Heart right ventricle (tissue), 16 donors: ENCODE measurements at places on chromosomes 12 and 14. TPM values are rescaled to one million over a fixed set of nuclear protein-coding genes. Genes with fewer than 3 reads are reported as not detected.

- no peak for DNase-seq
These were observed 167.7 kb downstream of the DYRK2 start for GRCh38 chr12:67816269-67816668.

Gene ACOT4
- total RNA-seq: 0.66 TPM

DNA sequence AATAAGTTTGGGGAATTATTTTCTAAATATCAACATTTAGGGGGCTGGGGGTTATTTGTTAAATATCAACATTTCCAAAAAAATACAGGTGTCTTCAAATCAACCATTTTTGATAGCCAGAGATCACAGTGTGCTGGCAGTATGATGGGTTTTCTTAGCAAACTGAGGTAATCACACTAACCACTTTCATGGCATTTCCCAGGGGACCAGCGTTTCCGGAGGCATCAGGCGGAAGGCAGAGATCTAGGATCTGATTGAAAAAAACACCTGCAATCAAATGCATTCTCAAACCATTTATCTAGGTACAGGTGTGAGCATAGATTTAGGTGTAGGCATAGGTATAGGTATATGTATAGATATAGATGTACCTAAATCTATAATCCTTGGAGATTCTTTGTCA is 34.6 kb downstream of the GLRX5 start:
- DNase-seq: no peak

Gene LMO3
- total RNA-seq: 3.2 TPM

GRCh38 chr14:86654558-86655184 is 1124.7 kb downstream of the FLRT2 start:
- DNase-seq: peak; percentile 21

DNA sequence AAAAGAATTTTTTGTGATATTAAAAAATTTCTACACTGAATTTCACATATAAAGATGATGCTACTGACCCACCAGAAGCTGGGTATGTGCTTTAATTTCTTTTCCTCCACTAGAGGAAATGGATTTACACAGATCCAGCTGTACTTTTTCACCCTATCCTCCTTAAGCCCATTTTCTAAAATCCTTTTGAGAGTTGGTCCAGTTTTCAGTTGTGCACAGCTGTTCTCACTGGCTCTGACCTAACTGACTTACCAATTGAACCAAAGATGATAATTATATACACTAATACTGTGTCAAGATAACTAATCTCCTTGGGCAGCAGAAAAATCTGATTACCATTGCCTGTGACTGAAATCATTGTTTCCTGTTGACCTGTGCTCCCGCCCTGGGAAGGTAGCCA is 108.5 kb downstream of the ZFC3H1 start:
- no peak for DNase-seq

DNA sequence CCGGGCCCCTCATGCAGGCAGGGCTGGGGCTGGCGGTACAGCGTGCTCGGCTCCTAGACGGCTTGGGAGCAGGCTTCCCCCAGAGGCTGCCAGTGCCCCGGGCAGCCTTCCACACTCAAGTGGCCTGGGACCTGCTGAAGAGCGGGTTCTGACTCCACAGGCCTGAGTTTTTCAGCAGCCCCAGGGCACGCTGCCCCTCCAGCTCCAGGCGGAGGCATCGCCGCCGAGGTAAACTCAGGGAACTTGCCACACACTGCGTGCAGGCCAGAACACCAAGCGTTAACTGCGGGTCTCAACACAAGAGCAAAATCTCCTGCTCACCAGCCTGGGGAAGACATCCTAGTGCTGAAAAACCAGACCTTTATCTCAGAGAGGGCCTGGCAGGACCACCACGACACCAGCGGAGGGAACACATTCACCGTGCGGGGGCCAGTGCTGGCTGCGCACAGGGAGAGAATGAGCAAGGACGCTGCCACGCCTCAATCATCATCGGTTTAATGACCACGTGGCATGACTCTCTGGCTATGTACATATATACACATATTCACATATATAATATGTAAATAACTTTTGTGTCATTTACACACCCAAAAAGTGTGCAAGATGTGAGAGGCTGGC is 21.3 kb downstream of the PSMC1 start:
- no peak for DNase-seq

Gene POLE2
- 1.1 TPM for total RNA-seq

DNA sequence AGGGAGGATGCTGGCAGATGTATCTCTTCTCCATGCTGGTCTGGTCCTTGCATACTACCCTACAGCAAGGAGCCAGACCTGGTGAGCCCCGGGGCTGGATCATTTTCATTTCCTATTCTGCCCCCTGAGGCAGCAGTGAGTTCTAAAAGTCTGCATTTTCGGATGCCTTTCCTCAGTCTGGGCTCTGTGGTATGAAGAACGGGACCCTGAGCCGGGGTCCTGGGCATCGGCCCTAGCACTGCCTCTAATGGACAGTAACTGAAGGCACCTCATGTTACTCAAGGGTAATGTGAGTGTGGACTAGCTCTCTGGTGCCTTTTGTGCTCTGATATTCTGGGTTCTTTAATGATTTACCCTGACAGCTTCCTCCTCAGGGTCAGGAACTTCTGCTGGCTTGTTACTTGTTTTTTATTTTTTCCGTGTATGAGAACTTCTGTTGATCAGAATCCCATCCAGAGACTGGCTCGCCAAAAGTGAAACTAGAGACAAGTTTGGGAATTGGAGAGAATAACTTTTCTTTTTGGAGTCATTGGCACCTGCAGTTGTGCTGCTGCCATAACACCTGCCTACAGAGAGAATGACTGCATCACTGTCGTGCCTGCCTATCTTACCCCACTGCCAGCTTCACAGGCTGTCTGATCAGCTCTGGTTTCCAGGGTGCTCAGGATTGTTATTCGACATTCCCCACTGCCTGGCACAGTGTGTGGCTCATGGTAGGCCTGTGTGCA is 62.3 kb downstream of the SUSD6 start:
- no peak for DNase-seq

DNA sequence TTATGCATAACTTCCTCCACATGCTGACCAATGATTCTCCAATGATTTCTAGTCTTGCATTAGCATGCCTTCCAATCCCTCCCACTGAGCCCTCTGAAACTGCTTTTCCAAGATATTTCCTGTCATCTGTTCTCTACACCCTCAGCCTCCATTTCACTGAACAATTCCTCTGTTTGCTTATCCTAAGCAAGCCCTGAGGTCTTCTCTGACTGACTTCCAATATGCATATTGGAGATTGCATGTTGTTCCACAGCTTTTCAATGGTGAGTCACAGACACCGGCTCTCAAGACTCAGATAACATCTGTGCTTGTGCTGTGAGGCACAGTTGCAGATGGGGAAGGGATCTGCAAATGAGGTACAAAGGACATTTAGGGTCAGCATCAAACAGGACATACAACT is 141.0 kb downstream of the SLC16A7 start:
- DNase-seq: no peak

DNA sequence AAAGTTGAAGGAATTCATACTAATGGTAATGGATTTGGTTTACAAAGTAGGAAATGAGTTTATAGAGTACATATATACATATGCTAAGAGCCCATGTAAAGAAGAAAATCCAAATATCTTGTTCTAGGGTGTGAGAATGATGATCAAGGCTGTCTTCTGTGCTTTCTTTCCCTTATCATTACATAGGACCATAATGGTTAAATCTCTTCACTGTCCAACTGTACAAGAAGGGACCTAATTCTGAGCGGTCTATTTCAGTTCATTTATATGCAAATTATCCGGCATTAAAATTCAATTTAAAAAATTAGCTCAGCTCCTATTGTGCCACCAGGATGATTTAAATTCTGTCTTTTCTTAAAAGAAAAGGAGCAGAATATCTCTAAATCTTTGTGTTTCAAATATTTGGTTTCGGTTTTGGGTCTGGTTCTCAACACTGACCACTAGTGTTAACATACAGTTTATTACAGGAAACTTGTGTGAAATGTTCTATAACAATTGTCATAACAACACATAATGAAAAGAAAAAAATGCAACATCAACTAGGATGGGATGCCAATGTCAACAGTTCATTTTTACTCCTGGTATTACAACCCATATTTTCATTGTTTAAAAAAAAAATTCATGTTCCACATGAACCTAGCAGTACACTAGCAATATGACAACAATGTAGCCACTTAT is 16.8 kb downstream of the OR4K1 start:
- no peak for DNase-seq

Gene MORN3
- total RNA-seq: not detected

GRCh38 chr12:11607313-11608081 is 42.0 kb upstream of the ETV6 start:
- no peak for DNase-seq

DNA sequence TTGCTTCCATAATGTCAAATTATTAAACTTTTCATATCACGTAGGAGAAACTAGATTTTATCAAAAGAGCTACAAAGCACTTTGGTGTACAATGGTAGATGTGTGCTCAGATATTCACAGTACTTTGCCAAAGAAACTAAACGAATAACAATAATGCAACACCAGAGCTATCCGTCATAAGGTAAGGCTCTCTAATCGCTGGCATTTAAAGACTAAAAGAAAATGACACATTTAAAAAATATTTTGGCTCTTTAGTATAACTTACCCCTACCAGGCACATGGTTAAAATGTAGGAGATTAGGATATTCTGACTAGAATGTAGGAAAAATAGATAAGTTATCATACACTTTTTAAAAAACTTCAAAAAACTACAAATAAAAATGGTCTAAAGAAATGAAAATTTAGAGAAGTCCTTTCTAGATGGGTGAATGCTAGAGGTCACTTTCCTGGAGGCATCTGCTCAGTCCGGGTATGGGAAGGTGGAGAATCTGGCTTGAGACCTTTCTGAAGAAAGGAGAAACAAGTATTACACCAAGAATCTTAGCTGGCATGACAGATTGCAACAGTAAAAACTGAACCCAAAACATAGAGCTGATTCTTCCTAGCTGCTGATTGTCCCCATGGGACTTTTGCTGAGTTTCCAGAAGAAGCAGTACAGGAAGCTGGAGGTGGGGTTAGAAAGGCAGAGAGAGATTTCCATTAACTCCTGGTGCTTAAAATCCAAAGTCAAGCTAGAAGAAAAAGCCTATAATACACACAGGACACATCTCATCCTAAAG is 67.9 kb downstream of the FAR2 start:
- peak; percentile 27 for DNase-seq

DNA sequence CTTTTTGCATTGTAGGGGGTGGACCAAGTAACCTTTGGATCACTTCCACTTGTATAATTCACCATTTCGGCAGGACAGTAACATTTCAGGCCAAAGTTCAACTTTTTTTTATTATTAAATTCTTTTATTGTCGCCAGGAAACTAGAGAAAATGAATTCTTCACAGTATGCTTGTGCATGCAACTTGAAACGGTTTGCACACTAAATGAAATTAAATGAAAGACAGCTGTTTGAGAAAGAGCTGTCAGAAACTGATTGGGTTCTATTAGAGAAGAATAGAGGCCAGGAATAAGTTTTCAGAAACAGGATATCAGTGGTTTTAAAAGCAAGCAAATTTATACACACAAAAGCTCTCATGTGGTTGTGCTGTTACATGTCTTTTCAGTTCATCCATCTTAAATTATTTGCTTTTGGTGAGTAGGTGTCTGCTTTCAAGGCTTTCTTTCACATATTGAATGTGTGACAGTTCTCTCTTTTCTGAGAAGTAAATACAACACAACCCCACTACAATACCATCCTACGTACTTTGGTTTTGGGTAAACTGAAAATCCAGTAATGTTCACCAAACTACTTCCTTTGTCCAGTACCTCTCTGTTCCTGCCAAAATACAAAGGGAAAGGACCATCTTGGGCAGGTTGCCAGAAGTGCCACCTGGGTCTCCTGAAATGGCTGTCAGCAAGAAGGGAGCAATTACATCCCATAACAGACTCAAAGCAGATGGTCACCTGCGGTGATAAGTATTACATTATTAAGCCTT is 291.7 kb downstream of the RAD51B start:
- no peak for DNase-seq

GRCh38 chr14:92103363-92103989 is 2.9 kb downstream of the ATXN3 start:
- DNase-seq: no peak

- DNase-seq: no peak
These were observed 113.0 kb downstream of the RALGAPA1 start for GRCh38 chr14:35696119-35696518.

DNA sequence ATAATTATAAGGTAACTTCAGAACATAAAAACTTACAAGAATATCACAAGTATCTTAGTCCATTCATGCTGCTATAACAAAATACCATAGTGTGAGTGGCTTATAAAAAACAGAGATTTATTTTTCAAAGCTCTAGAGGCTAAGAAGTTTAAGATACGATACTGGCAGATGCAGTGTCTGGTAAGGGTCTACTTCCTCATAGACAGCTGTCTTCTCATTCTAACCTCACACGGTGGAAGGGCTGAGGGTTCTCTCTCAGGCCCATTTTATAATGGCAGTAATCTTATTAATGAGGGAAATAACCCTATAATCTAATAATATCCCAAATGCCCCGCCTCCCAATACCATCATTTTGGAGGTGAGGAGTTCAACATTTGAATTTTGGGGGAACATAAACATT is 23.7 kb upstream of the OSBPL8 start:
- DNase-seq: no peak

DNA sequence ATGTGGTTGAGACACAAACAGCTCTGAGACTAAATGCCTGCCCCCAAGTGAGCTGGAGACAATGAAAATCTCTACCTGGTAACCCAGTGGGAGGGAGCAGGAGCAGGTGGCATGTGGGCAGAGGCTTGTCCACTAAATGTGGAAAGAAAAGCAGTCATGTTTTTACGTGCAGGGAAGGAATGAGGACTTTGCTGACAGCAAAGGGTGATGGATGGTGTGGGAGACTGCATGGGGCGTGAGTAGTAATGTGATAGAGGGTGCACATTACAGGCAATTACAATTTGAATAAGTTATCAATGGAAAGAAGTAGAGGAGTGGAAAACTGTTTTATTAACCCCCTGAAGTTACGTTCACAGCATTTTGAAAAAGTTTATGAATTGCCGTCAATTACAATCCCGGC is 176.6 kb downstream of the NRXN3 start:
- DNase-seq: no peak

- DNase-seq: no peak
These were observed 278.7 kb upstream of the PRICKLE1 start for GRCh38 chr12:42868291-42868690.

DNA sequence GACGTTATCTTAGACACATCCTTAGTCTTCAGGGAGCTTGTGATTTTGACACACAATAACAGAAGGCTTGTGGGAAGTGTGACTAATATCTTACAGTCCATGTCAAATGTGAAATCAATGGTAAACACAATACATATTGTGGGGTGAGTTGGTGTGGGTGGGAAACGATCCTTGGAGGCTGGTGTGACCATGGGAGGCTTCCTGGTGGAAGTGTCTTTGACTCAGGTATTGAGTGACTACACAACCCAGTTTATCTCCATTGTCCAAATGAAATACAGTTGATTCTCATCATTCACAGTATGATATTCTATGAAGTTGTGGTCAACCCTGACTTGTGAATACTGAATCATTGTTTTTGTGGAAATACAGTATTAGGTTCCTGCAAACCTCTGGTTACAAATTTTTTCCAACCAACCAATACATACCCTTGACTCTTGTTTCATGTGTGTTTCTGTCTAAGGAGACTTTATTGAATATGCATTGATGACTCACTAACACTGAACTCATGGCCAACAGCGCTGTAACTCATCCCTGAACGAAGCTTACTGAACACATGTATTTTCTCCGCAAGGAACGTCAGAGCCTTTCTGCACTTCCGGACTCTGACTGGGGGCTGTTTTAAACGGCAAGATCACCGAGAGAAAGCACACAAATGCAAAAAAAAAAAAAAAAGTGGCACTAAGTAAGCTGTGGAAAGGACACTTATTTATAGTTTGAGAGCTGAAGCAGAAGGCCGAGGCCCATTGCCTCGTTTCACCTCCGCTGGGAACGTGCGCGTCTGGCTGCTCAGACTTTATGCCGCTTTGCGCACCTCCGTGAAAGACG is 59.0 kb downstream of the CLMN start:
- DNase-seq: peak; percentile 29
